ENCODE measurements at places on chromosomes 3 and 15. TPM values are rescaled to one million over a fixed set of nuclear protein-coding genes. Genes with fewer than 3 reads are reported as not detected.
A peak's percentile ranks its signal among the peaks of the same experiment; 100 is the strongest.

DNA sequence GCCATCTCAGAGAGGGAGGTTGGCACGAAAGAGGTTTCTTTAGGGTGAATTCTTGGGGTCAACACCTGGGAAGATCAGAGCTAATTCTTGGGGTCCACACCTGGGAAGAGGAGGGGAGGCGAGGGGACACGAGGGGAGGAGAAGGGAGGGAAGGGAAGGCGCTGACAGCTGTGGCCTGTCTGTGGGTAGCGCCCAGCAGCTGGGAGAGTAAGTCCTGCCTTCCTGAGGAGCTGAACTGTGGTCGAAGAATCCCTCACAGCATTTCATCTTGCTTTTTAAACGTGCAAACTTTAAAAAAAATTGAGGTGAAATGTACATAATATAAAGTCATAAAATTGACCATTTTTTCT is 63.2 kb upstream of the CGNL1 start:
- no peak for DNase-seq
- no peak overlapping the region for H3K27ac ChIP-seq
- no peaks in the 10 kb centered on the region for H3K4me1 ChIP-seq
- no peaks in the 10 kb centered on the region for H3K36me3 ChIP-seq

DNA sequence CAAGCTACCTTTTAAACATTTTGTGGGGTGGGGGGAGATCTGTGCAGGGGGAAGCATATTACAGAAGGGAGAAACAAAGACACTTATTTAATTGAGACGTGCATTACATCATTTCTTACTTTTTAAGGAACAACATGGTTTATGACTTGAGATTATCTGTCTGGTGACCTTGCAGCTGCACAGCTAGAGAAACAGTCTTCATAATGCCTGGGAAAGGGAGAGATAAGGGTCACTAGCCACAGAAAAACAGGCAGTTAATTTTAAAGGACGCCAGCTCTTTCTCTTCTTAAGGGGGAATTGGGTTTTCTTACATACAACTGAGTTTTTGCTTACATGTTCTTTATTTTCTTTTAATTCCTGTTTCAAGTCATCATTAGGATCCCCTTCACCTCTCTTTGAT is 147.9 kb downstream of the SST start:
- no peaks in the 10 kb centered on the region for H3K4me1 ChIP-seq
- peaks cover 12% of the 10 kb centered on the region for H3K27me3 ChIP-seq

DNA sequence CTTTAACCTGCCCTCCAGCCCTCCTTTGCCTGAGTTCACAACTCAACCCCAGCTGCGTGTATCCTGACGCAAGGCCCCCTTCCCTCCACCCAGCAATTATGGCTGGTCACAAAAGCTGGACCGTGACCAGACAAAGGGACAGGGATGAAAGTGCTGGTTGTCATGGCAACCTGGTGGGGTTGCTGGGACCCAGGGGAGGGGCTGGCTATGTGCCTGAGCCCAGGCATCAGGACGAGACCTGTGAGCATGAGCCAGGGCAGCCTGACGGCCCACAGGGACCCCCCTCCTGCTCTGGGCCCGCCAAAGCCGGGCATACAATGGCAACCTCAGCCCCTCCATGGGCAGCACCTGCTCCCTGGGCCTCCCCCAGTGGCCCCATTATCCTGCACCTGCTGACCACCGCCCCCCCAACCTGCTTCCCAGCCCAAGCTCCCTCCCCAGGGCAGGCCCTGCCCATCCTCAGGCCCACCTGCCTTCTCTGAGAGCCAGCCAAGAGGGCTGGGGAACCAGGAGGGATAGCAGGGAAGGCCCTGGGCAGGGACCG is 4.5 kb upstream of the DNAH1 start:
- DNase-seq, result no peak
- peaks cover 68% of the 10 kb centered on the region for H3K4me1 ChIP-seq
- no peaks in the 10 kb centered on the region for H3K27me3 ChIP-seq
- no peak overlapping the region for H3K4me3 ChIP-seq
- peak overlapping the region; percentile 81 for H3K27ac ChIP-seq

The PRR23B gene
- total RNA-seq, result not detected

The CCDC54 gene
- total RNA-seq, result not detected

- no peaks in the 10 kb centered on the region for H3K36me3 ChIP-seq
- no peak overlapping the region for H3K27ac ChIP-seq
- DNase-seq, result no peak
- H3K4me3 ChIP-seq, result no peak overlapping the region
Observed at GRCh38 chr3:134423153-134423552, 48.9 kb upstream of the AMOTL2 start.

The BBX gene
- 40.9 TPM for total RNA-seq

The SPATA12 gene
- not detected for total RNA-seq

The FEZF2 gene
- total RNA-seq, result not detected
